ENCODE measurements at places on chromosomes 12 and 14.

DNA sequence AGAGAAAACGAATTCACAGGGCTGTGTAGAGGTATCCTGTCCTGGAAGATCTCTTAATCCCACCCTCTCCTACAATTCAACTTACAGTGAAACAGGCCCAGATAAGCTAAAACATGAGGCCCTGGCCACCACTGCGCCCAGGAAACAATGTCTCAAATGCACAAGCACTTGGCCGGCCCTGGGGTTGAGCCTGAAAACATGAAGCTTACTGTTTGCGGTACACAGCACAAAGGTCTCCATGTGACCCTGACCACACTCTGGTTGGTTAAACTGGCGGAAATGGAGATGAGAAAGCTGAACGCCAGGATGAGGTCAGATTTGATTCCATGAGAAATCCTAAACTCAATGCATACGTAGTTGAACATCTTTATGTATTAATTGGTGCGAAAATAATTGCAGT, 16.4 kb downstream of the WSB2 start:
- DNase-seq: no peak

- peak; percentile 7 for DNase-seq
Observed at GRCh38 chr12:44654646-44655639, 221.2 kb downstream of the NELL2 start.

DNA sequence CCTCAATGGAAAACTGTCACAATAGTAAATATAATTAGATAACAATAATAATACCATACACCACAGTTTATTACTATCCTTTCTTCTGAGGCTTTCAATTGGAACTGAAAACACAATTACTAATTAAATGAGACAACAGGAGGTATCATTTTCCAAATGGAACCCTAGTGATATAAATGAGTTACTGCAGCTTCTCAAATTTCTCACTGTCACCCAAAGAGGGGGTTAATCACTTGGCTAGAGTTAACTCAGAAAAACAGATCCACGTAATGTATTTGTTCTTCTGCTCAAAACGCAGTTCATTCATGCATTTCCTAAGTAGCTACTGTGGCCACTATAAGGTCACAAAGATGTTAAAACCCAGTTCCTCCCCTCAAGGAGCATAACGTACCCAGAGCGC, 120.9 kb upstream of the FOXN3 start:
- DNase-seq: no peak

DNA sequence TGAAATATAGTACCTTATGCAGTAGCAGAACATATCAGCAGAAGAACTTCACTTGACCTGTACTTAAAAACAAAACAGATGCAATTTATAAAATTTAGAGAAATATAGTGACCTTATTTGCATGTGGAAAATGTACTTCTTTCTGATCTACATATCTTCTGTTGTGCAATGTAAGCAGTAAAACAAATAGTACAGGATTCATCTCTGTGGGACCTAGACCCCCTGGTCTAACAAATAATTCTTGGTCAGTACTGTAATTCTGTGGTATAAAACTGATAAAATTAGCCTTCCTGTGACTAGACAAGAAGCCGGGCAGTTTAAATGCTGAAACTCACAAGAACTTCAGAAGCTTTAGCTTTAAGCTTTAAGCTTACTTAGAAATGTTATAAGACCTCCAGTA, 21.6 kb downstream of the HIF1A start:
- no peak for DNase-seq

DNA sequence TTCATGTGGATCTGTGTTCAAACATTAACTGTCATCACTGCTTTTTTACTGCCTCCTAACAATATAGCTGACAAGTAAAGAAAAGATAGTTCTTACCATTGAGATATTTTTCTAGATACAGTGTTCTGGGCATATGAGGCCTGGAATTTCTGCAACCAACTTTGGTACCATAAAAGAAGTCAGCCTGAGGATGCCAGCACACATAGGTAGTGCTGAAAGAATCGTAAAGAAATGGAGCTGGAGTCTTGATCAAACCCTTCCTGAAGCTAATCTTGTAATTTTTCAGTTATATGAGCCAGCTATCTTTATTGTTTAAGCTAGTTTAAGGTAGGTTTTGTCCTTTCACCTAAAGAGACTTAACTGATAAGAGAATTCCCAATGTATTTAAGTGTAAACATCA, 11.3 kb downstream of the ERG28 start:
- DNase-seq: no peak

GRCh38 chr12:99121546-99121945, 476.5 kb downstream of the APAF1 start:
- DNase-seq: peak; percentile 28

DNA sequence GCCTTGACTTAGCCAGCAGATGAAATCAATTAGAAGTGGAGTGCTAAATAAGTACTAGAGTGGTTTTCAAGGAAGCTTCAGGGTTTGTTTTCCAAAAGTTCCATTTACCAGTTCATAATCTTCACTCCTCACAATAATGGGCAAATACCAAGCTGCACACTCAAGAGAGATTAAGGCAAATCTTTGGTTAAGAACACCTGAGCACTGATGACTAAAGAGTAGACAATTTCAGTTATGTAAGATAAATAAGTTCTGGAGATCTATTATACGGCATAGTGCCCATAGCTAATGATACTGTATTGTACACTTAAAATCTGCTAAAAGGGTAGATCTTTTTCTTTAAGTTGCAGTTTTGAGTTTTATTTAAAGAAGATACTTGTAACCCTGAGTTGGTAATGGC, 125.0 kb downstream of the ARMH4 start:
- no peak for DNase-seq

- no peak for DNase-seq
Observed at GRCh38 chr12:101027816-101028215, 182.2 kb downstream of the SLC5A8 start.

Data from cerebellum (tissue), 4 donors.